ENCODE measurements at places on chromosomes 13 and 19.

DNA sequence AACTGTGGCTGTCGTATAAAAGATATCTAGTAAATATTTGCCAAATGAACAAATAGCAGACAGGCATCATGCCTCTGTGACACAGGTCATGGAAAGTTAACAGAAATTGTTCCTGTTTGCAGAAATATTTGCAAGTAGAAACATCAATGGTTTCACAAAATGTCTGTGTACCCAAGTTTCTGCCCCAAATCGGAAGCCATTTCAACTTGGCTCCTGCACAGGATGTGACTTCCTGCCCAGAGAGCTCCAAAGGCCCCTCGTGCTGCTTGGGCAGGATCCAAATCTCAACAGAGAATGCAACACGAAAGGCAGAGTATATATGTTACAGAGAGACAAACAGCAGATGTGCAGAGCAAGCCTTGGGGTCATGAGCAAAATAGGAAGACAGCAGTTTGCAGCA lies 95.5 kb upstream of the SERP2 start:
- no peak for DNase-seq

DNA sequence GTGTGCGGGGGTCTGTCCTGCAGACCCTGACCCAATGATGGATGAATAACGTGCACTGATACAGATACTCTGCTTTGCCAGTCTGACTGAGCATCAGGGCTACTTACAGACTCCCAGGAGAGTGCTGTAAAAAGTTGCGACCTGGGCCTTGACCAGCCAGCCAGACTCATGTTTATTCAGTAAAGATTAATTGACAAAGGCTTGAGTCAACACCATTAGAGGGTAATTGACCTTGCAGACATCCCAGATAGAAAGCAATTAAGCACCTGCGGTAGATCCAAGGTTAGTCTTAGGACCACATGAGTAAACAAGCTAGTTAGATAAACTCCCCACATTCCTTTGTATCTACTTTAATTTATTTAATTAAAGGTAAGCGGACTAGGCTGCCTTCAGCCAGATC lies 10.4 kb downstream of the NUDT19 start:
- no peak for DNase-seq

GRCh38 chr19:16367261-16367683 lies 42.6 kb downstream of the KLF2 start:
- no peak for DNase-seq

GRCh38 chr19:8366961-8367326 lies 3.0 kb downstream of the ANGPTL4 start:
- DNase-seq: no peak

GRCh38 chr13:32314271-32315237 lies 609 bp downstream of the ZAR1L start:
- peak; percentile 85 for DNase-seq

- DNase-seq: no peak
Observed at GRCh38 chr13:21796775-21797514, 126.1 kb downstream of the FGF9 start.

GRCh38 chr19:5700455-5701092 lies 10.5 kb downstream of the RPL36 start:
- DNase-seq: no peak

GRCh38 chr19:29668746-29669609 lies 3.7 kb downstream of the PLEKHF1 start:
- DNase-seq: no peak

- DNase-seq: peak; percentile 19
Observed at GRCh38 chr13:62119739-62120700, 704.4 kb upstream of the PCDH20 start.

DNA sequence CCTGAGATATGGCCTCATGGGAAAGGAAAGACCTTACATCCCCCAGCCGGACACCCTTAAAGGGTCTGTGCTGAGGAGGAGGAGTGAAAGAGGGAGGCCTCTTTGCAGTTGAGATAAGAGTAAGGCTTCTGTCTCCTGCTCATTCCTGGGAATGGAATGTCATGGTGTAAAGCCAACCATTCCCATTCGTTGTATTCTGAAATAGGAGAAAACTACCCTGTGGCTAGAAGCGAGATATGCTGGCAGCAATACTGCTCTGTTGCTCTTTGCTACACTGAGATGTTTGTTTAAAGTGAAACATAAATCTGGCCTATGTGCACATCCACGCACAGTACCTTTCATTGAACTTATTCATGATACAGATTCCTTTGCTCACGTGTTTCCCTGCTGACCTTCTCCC lies 783 bp upstream of the ZNF587B start:
- DNase-seq: no peak

- peak; percentile 64 for DNase-seq
Observed at GRCh38 chr19:38686530-38686888, 39.1 kb downstream of the ACTN4 start.

DNA sequence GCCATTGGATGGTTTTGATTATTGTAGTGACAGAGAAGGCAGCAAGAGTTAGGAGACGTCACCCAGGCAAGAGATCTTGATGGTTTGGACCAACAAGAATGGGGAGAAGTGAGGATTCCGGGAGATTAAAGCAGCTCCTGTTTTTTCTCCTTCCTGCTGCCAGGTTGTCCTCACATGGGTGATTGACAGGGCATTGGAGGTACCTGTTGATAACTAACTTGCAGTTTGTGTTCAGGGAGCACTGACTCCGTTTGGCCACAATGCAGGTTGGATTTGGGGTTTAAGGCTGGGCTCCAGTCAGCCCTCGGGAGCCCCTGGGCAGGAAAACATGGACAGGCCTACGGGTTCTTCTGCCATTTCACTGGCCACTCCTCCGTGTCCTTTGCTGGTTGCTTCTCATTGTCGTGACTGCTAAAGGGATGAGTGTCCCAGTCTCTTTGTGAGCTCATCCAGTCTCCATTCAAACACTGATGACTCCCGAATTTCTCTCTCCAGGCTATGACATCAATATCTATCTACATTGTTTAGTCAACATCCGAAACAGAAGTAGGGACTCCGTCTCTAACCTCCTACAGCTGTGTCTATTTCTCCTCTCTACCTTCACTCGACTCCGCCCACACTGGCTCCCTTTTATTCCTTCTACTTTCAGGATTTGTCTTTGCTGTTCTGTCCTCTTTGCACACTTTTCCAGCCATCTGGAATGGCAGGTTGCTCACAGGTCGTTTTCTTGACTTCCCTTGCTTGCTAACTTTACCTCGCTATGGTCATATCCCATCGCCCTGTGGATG lies 1.3 kb upstream of the PTOV1 start:
- no peak for DNase-seq

DNA sequence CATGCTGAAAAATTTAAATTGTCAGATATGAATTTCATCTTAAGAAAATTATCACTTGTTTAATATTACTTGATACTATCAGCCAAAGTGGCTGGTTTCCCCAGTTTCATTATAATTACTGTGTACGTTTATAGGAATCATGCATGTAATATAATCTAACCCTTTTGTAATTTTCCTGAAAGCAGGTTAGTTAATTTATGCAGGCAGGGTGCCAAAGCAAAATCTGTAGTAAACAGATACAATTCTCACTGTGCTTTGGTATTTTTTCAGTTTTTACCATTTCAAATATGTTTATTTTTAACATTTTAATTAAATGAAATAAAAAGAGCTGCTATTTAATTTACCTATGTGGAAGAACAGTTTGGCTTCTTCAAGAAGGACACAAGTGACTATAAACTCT lies 1227.5 kb upstream of the MIR17HG start:
- DNase-seq: no peak

DNA sequence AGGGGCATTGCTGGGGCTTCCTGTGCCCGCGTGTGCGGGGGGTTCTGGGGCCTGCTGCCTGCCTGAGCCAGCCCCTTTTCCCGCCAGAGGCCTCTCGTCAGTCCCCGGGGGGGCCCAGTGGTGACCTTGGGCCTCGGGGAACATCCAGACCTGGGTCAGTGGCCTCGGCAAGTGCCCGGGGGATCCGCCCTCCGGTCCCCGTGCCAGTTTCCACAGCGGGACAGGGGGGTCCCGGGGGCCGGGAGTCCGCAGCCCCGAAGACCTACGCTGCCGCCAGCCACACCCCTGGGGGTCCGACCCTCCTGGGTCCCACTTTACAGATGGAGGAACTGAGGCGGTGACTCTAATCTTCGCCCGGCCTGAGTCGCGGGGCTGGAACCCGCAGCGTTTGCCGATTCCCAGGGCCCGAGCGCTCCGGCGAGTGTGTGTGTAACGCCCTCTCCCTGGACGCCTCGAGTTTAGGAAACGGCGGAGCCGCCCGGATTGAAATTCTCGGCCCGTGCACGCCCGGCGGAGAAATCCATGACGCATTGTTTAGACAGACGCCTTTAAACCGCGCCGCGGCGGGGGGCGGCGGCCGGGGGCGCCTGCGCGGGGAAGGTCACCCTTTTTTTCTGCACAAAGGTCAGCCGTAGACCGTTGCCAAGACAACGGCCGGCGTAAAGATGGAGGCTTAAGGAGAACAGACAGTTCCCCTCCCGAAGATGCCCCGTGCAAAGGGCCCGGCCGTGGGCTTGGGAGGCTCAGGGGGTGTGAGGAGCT lies 39.3 kb downstream of the EFNA2 start:
- DNase-seq: peak; percentile 69

GRCh38 chr19:5394551-5395505 lies 54.2 kb upstream of the PTPRS start:
- no peak for DNase-seq

DNA sequence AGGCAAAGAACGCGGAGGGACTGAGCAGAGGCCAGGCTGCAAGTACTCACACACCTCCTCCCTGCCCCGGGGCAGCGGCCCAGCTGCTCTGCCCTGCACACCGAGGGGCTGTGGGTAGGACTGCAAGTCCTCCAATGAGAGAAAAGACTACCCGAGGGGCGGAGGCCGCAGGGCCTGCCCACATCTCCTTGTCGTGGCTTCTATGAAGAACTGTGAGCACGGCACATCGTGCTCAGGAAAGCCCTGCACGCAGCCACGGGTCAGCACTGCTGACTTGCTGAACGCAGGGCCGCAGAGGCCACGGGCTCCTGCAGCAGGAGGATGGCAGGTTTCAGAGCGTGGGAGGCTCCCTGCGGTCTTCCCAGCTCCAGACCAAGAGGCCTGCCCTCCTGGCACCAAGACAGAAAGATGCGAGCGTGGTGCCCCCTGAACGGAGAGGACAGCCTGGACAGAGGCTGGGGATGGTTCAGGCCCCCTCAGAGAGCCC lies 37.4 kb downstream of the CEBPG start:
- no peak for DNase-seq

- no peak for DNase-seq
Observed at GRCh38 chr13:20258208-20258962, 26.3 kb upstream of the GJB6 start.

DNA sequence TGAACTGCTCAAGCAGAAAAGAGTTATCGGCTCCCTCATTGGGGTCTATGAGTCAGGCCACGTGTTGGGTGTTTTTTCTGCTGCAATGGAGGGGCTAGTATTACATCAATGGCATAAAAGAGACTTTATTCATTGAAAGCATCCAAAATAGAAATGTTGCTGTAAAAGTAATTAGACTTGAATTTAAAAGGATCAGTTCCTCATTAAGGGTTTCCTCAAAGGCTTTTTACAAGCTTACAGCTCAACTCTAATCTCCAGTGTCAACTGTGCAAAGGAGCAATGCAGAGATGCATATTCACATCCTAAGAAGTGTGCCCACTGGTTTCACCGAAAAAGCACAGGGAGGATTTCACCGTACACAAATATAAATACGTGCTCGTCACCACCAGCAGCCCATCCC lies 300.3 kb downstream of the FOXO1 start:
- no peak for DNase-seq

GRCh38 chr19:58409010-58409790 lies 751 bp downstream of the ZNF584 start:
- DNase-seq: no peak

- no peak for DNase-seq
Observed at GRCh38 chr19:49497789-49498103, 1.5 kb downstream of the RPS11 start.

DNA sequence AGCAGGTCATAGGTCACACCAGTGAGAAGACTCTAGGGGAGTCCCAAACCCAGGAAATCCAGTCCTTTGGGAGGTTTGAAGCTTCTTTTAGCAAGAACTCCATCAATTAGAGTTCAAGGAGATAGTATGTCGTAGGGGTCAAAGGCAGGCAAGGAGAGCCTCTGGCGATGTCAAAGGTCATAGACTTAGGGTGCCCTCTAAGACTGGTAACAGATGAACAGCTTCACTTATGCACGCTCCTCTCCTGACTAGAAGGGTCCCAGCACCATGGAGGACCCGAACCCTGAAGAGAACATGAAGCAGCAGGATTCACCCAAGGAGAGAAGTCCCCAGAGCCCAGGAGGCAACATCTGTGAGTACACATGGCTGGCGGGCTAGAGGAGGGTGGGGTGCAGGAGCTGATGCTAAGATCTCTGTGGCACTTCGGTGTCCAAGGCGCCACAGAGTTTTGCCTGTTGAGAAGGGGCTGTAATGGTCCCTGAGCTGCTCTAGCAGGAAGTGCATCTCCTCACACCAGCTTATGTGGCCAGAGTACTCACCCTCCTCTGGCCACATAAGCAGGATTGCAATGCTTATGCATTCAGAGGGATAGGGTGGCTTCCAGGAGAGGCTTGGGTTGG lies 557 bp downstream of the ZNF576 start:
- DNase-seq: no peak

DNA sequence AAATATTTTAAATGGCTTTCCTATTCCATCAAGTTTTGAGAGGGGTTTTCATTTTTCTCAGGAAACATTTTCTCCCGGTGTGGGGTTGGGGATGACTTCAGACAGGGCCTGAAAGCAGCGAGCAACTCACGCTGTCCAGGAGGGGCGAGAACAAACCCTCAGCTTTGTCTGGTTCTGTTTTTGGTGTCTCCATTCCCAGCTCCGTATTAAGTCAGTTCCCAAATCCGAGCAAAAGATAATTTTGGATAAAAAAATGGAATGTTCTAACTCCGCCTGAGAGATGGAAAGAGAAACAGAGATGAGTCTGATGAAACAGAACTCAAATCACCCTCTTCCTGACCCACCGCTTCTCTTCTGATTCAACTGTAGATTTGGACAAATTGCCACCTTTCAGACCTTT lies 38.4 kb downstream of the RFX2 start:
- DNase-seq: no peak

- DNase-seq: peak; percentile 77
Observed at GRCh38 chr19:33819880-33820781, 23.5 kb downstream of the KCTD15 start.

GRCh38 chr19:5466072-5466471 lies 10.9 kb downstream of the ZNRF4 start:
- no peak for DNase-seq

DNA sequence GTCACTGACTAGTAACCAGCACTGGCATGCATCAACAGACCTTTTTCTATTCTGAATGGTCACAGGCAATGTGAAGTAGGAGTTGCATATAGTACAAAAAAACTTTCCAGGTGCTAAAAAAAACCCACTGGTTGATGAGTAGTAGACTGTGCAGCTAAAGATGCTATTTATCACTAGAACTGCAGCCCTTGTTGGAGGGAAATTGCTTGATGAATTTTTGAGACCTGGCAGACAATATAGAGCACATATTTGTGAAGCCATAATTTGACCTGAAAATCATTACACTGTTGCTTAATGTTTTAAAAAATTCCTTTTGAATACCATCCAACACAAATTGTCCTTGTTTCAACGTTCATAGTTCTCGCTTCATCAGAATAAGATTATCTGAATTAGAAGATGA lies 441.0 kb downstream of the KLF12 start:
- DNase-seq: no peak
